Hematopoietic multipotent progenitor cell (in vitro differentiated cells): ENCODE measurements at places on chromosomes 2 and 18. TPM values are rescaled to one million over a fixed set of nuclear protein-coding genes. Genes with fewer than 3 reads are reported as not detected.

DNA sequence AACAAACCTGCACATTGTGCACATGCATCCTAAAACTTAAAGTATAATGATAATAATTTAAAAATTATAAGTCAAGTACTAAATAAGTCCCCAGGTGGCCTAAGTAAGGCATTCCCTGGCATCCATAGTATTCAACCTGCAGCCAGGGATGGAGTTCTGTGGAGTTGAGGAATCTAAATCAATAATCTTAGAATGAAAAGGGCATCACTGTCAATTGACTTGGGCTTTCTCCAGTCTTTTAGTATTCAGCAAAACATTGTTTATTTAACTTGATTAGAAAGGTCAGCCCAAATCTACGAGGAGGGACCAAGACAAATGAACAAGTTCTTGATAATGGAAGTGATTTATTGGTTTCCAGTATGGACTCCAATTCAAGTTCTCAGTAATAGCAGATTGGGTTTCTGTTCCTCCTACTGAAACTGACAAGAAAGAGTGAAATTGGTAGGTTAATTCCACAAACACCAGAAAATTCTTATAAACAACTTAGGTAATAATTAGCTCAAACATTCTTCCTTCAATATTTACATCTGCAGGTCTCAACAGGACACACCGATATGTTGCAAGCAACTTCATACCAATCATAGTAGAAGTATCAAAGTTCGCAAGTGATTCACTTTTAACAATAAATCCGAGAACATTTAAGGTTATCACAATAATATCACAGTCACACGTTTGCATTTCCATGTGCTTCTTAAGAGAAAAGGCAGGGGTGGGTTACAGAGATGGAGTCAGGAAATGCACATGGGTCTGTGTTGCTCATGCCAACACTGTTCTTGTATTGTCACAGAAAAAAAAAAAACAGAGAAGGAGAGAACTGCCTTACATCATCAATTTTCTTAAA, 51.7 kb upstream of the EHBP1 start:
- DNase-seq = no peak

DNA sequence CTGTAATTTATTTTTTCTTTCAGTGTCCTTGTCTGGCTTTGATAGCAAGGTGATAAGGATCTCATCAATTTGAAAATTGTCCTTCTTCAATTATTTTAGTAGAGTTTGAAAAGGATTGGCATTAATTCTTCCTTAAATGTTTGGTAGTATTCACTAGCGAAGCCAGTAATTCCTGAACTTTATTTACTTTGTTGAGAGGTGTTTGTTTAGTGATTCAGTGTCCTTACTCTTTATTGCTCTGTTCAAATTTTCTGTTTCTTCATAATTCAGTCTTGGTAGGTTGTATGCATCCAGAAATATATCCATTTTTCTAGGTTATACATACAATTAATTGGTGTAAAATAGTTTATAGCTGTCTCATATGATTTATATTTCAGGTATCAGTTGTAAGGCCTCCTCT, 676.7 kb upstream of the POU3F3 start:
- no peak for DNase-seq

GRCh38 chr2:234251326-234252271, 201.1 kb downstream of the SPP2 start:
- DNase-seq = no peak

DNA sequence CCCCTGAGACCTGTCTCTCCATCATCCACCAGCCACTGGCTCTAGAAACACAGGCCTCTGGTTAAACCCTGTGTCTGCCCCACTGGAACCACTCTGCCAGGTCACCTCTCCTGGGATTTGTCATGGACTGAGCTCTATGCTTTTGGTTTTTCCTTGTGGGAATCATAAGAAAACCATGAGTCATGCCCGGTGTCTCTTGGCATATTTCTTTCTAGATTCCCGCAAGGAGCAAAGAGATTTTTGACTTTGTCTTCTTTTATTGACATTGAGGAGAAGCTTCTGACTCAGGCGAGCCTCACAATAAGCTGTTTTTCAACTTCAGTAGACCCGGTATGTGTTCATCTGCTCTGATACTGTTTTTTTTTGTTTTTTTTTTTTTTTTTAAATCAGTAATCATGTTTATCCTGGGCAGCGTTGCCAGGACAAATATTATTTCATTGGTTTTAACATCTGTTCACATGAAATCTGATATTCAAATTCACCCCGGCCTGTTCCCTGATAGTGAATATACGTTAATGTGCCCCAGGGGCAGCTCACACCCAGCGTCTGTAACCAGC, 207.1 kb downstream of the ACKR3 start:
- DNase-seq = no peak

DNA sequence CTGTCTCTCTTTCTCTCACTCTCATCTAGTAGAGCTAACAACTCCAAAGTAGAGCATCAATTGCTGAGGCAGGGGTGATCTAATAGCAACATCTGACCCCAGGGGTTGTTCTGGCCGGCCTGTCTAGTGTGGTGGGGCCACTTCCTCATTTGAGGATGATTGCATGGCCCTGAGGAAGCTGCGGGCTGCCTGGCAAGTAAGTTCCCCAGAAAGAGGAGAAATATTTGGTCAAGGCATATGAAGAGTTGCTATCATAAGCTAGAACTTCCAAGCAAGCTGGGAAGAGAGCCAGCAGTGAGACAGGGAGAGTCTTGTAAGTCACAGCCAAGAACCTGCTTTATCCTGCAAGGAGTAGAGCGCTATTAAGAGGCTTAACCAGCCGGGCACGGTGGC, 50.8 kb upstream of the TMEM87B start:
- no peak for DNase-seq

GRCh38 chr2:36027616-36028015, 328.0 kb upstream of the CRIM1 start:
- no peak for DNase-seq

- no peak for DNase-seq
Observed at GRCh38 chr2:121187982-121188411, 97.0 kb downstream of the TFCP2L1 start.

- peak; percentile 66 for DNase-seq
Observed at GRCh38 chr2:207499114-207499513, 30.6 kb upstream of the CREB1 start.

- no peak for DNase-seq
Observed at GRCh38 chr2:173373290-173373689, 18.6 kb downstream of the CDCA7 start.

DNA sequence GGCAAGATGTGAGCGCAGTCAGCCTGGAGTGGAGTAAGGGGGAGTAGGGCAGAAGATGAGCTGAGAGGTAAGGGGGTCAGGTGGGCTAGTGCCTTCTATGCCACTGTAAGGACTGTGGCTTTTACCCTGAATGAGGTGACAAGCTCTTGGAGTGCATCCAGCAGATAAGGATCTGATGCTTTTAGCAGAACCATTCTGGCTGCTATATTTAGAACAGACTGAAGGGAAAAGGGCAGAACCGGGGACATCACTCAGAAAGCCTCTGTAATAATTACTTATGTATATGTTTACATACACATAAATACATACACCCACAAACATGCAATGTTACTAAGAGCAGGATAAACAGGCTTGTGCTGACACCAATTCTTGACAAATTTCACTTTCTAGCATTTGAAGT, 124.8 kb downstream of the DTNB start:
- no peak for DNase-seq

DNA sequence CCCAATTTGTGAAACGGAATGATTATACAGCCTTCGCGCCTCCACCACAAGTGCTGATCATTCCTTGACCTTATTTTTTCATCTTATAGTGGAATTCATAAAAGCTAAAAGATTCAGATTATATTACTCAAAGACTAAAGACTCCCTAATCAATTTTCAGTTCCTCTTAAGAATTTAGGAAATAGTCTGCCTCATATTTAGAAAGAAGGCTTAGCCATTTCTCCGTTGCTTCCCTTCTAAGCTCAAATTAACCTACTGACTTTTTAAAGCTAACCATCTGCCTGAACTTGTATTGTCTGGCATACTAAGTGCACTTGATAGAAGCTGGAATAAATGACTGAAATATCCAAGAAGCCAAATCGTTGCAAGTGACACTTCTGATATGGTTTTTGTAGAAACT, 44.7 kb downstream of the HNRNPLL start:
- no peak for DNase-seq

DNA sequence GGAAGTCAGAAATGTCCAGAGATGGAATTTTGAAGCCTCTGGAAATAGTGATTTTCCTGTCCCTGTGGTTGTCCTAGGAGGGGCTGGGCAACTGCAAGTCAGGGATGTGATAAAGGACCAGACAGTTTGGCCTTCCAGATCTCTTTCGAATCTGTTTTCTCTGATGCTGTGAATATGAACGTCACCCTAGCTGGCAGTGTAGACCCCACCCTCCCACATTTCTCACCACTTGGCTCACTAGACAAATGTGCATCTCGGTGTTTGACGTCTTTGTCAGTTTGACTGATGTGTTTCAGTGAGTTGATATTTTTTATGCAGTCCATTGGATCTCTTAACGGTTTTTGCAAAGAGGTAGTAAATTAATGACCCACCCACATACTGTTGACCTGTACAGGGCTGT, 301.2 kb downstream of the TNS1 start:
- no peak for DNase-seq

DNA sequence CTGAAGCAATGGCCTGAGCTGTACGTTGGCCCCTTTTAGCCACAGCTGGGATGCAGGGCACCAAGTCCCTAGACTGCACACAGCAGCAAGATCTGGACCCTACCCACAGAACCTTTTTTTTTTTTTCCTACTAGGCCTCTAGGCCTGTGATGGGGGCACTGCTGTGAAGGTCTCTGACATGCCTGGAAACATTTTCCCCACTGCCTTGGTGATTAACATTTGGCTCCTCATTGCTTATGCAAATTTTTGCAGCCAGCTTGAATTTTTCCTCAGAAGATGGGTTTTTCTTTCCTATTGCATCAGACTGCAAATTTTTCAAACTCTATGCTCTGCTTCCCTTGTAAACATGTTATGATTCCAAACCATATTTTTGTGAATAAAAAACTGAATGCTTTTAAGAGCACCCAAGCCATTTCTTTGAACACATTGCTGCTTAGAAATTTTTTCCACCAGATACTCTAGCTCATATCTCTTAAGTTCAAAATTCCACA, 33.5 kb downstream of the PDE1A start:
- DNase-seq = no peak

- DNase-seq = no peak
Observed at GRCh38 chr18:23650968-23651927, 11.5 kb downstream of the ANKRD29 start.

GRCh38 chr2:63827749-63828148, 13.9 kb upstream of the UGP2 start:
- DNase-seq = no peak

DNA sequence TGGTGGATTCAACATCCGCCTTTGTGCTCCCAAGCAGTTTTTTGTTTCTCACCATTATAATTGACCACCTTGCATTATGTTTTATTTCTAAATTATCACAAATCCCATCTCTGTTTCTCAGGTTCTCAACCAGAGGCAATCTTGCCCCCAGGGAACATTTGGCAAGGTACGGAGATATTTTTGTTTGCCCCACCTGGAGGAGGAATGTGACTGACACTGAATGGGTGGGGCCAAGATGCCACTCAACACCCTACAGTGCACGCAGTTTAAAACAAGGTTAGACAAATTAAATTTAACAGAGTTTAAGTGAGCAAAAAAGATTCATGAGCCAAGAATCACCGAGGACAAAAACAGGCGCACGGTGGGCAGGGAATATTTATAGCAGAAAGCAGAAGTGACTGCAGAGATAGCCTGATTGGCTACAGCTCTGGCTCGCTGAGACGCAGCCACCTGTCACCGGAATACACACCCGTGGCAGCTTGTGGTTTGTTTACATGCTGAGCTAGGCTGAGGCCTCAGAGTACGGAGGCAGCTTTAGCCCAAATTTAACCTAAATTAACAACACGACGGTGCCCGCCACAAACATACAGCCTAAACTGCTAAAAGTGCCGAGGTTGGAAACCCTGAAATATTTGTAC, 150.0 kb upstream of the ALKAL2 start:
- DNase-seq = peak; percentile 87

- no peak for DNase-seq
Observed at GRCh38 chr2:36277881-36278523, 77.6 kb upstream of the CRIM1 start.

- no peak for DNase-seq
Observed at GRCh38 chr2:12493031-12493513, 223.7 kb upstream of the TRIB2 start.

DNA sequence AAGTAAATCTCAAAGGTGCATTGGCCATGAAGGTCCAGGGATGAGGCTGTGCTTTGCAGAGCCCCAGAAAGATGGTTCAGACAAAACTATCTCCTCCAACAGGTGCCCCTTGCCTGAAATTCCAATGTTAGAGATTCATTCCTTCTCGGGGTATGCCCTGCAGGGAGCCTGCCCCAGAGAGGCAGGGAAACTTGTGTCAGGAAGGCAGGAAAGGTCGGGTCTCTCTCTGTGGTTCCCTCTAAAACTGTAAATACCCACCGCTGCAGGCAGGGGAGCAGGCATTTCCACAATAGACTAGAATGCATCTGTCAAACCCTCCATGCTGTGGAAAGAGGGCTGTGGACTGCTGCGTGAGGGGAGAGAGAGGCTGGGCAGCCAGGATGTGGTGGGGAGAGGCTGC, 207.8 kb upstream of the SMAD2 start:
- DNase-seq = peak; percentile 8

DNA sequence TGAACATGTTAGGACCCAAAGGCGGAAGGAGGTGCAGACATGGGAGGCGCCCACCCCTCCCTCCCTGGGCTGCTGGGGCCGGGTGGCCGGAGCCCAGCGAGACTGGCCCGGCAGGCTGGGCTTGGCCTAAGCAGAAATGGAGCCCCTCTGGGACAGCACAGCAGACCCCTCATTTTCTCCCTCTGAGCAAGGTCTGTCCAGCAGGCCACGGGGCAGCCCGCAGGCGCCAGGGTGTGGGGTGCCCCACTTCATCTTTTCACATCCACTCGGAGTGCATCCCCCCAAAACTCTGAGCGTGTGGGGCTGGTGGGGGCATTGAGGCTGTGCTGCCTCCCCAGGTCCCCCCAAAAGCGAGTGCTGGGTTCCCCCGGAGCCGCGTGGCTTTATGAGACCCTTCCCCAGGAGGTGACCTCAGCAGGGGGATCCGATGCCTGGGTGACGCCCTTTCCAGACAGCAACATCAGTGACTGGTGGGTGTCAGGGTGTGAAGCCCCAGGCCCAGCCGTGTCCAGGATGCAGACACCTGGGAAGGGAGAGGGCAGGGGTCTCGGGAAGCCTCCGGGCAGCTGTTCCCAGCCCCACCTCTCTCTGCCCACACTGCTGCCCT, 36.7 kb upstream of the GPC1 start:
- DNase-seq = no peak

GRCh38 chr18:41545091-41545888, 409.7 kb upstream of the PIK3C3 start:
- no peak for DNase-seq

- DNase-seq = no peak
Observed at GRCh38 chr2:54107903-54108615, 7.4 kb upstream of the ACYP2 start.

The ACTG2 gene
- not detected for total RNA-seq

The PSMA8 gene
- under 0.01 TPM for total RNA-seq

The UPP2 gene
- not detected for total RNA-seq

The ERCC3 gene
- 49.8 TPM for total RNA-seq

The SKOR2 gene
- not detected for total RNA-seq

The SIX3 gene
- not detected for total RNA-seq

The IL1R2 gene
- total RNA-seq = not detected

The CRACDL gene
- total RNA-seq = 1.6 TPM
